ENCODE measurements at places on chromosomes 7 and 10.
A peak's percentile ranks its signal among the peaks of the same experiment; 100 is the strongest.

DNA sequence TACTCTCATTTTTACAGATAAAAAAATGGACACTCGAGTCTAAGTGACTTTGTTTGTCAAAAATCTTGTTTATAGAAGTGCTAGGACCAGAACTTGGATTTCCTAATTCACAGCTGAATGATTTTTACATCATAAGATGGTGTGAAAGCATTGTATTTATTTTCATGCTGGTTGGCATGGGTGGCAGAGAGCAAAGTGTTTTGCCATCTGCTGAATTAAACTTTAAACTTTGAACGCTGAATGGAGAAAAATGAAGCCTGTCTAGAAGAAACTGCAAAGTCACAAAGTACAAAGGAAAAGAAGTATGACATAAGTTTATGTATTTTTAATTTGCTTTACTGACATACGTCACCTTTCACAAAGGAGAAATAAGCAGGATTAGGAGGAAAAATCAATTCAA is 142.0 kb downstream of the NRBF2 start:
- DNase-seq, result no peak

DNA sequence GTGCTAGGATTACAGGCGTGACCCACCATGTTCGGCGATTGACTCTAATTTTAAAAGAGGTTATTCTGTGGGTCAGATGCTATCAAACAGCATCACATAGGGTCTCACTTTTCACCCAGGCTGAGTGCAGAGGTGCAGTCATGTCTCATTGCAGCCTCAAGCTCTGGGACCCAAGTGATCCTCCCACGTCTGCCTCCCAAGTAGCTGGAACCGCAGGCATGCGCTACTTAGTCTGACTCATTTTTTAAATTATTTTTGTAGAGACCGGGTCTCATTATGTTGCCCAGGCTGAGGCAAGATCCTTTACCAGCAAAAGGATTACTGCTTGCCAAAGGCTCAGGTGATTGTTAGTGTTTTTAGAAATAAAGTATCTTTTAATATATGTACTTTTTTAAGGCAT is 42.9 kb upstream of the STOX1 start:
- no peak for DNase-seq

- DNase-seq, result no peak
Measured at GRCh38 chr10:78980815-78981214, 88.0 kb upstream of the ZMIZ1 start.

DNA sequence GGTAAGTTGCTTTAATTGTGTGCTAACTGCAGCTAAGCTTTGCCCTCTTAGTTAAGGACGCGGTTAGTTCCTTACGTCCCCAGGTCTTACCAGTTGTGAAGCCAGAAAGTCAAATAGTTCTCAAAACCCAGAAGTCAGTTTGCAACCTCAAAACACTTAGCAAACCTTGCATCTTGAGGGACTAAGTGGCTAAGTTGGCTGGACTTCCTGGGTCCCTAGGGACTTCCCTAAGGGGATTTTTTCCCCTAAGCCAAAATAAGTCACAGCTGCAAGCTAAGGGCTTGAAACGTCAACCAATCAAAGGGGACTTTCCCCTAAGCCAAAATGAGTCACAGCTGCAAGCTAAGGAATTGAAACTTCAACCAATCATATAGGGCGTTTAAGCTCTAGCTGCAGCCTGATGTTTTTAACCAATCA is 36.2 kb upstream of the HECW1 start:
- no peak for DNase-seq

- DNase-seq, result no peak
Measured at GRCh38 chr7:3594901-3595300, 293.8 kb downstream of the SDK1 start.

DNA sequence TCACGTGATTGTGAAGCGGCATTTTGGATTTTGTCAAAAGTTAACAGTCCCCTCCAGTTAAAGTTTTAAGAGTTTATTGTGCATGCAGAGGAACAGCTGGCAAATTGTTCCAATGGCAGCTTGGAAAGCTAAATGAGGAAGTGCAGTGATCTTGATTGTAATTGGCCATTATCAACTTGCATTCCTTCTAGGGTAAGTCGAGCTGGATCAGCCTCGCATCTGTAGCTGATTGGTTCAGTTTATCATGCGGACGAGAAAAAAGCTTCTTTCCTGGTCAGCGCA is 566 bp downstream of the ZNF789 start:
- DNase-seq, result peak; percentile 89

DNA sequence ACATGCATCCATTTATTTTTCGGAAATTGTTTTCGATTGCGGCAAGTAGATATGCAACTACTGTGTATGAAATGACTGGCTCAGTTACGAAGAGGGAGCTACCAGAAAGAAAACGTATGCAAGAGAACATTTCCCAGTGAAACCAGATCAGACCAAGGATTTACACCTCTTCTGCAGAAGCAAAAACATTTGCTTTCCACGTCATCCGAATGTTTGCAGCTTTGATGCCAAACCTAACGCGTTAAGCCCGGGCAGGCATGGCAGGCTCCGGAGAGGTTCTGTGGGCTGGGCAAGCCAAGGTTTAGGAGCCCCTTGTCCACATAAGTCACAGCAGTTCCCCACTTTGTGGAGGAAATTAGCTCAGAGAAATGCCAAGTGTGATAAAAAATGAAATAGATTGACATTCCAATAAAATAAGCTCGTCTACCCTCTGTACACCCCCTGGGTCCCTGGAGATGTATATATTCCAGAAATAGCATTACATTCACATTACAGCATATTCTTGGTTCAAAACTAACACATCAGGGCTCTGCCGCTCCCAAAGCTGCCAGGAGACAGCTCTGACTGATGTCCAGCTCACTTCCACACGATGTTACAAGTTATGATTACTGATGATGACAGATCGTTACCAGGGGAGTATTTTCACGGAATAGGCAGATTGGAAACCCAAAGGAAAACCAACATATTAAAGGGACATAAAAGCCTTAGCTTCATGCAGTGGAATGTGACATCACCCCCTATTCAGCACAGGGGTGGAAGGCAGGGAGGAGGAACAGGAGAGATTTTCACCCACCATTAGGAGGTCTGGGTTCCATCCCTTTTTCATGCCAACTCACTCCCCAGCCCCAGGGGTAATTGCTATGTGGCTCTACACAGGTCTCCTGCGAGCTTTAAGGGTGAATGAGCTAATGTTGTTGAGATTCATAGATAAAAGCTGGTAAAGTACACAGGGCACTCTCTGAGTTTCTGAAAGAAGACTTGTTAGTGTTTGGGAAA is 81.5 kb downstream of the LYZL1 start:
- DNase-seq, result no peak

- no peak for DNase-seq
Measured at GRCh38 chr10:75865413-75866299, 434.2 kb downstream of the LRMDA start.

DNA sequence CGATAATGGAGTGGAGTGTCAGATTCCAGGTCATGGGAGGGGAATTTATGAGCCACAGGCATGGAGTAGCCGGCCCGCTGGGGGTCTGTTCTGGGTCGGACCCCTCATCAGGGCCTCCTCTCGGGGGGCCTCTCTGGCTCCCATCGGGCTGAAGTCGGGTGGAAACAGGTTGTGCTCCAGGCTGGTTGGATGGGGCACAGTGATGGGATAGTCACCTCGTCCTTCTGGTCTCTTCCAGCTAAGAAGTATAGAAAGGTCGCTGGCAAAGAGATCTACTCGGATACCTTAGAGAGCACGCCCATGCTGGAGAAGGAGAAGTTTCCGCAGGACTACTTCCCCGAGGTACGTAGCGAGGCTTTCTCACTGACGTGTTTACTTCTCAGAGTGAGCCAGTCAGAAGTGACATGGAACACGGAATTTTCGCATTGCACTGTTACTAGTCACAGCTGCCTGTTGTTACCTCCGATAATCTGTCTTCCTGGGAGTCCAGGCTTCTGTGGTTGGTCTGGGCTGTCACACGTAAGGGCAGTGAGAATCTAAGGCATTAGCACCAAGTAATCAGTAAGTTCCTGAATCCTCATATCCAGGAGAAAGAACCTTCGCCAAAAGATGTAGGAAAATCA is 88.3 kb downstream of the NKX6-2 start:
- no peak for DNase-seq

GRCh38 chr7:43884209-43884608 is 14.9 kb upstream of the MRPS24 start:
- no peak for DNase-seq

DNA sequence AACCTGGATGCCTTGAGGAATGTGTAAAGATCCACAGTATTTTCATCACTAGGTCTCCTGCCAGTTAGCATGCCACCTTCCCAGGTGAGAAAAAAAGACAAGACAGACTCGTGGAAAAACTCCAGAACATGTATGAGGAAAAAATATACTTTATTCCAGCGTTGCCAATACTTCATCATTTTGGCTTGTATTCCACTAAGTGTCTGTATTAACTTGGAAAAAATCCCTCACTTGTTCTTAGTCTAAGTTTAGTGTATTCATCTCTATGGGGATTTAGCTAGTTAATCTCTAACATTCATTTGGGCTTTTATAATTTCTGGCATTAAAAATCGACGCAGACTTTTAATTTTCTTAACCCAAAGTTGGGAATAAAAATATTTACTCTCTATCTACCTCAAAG is 759.4 kb downstream of the SORCS1 start:
- no peak for DNase-seq

GRCh38 chr7:123939784-123940183 is 14.7 kb downstream of the SPAM1 start:
- no peak for DNase-seq

GRCh38 chr7:120529736-120530135 is 256.8 kb downstream of the KCND2 start:
- DNase-seq, result no peak

GRCh38 chr10:132811891-132812481 is 26.0 kb upstream of the NKX6-2 start:
- DNase-seq, result no peak

DNA sequence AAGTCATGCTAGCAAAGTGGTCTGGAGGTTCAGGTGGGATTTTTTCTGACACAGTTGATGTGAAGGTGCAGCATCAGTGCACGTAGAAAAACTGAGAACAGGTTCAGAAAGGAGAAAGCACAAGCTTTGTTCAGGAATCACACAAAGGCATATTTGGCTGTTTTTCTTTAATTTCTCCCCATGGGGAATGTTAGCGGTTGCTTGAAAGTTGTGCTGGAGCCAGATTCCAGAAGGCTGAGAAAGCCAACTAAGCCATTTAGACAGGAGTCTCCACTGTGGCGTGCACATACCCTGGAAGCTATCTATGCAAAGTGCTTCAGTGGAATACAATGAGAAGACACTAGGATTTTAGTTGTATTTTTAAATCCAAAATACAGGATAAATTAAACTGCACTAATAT is 201.4 kb downstream of the PCLO start:
- DNase-seq, result no peak

DNA sequence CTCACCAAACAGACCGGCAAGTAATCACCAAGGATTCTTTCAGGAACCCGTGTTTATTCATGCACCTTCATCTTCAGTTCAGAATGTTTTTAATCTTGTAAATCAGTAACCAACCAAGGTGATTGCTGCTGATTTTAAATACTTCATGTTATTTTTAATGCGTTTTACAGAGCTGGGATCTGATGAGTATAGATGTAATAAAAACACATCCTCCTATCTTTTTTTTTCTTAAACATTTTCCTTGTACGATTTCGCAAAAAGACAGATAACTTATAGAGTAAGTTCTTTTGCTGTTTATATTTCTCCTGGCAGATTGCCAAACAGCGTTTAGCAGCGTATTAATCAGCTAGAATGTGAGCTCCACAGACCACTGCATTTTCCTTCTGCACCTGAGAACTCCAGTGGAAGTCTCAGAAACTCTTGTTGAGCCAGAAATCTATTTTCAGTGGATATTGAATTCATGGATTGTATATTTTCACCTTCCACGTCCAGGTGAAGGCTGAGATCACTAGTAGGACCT is 397.8 kb upstream of the NRP1 start:
- DNase-seq, result no peak

DNA sequence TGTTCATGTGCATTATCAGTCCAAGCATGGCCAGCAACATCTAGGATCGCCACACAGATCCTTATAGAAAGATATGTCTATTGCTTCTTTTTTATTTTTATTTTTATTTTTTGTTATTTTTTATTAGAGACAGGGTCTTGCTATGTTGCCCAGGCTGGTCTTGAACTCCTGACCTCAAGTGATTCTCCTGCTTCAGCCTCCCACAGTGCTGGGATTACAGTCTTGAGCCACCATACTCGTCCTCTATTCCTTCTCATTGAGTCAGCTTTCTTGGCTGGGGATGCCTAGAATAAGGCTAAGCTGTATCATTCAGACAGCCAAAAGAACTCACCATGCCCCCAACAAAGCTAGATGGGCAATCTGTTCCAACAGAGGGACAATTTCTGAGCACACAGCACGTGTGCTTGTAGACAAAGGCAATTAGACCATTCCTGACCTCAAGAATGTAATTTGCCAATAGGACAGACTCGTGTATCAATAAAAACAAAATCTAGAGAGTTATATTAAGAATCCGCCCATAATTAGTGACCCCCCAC is 264.0 kb upstream of the NEBL start:
- DNase-seq, result no peak

DNA sequence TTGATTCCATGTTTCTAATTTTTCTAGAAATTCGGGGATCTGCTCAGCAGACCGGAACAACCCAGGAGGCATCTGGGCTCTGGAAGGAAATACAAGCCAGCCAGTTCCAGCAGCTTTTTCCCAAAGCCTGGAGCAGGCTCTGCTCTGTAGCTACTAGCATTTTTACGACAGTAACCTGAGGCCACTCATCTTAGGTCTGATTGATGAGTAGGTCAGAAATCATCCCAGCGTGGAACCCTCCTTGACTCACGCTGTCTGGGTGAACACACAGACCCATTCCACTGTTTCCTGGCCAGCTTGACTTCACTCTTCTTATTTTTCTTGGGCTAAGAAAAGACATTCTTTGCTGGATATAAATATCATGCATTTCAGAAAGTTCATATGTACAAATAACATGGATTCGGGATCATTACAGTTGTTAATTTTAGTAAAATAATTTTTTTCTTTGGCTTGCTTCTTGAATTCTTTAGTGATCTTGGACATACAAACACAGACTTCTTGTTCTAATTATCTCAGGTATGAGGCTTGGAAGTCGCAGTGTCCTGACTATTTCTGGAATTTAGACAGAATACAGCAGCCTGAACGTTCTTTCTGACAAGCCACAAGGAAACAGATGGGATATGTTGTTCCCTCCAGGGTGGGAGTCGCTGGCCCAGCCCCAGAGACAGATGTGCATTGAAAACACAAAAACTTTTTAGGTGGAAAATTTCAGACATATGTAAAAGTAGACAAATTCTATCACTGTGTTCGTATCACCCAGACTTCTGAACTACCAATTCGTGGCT is 54.6 kb upstream of the PITRM1 start:
- no peak for DNase-seq

Measured in LNCaP clone FGC (cell line).